Right ventricle myocardium inferior (tissue), 1 donor: ENCODE measurements at places on chromosomes 7 and 10. TPM values are rescaled to one million over a fixed set of nuclear protein-coding genes. Genes with fewer than 3 reads are reported as not detected.
A peak's percentile ranks its signal among the peaks of the same experiment; 100 is the strongest.

- peak; percentile 32 for DNase-seq
Observed at GRCh38 chr7:102253066-102253972, 33.3 kb upstream of the SH2B2 start.

GRCh38 chr7:132881317-132881716, 200.6 kb downstream of the CHCHD3 start:
- DNase-seq, result no peak

DNA sequence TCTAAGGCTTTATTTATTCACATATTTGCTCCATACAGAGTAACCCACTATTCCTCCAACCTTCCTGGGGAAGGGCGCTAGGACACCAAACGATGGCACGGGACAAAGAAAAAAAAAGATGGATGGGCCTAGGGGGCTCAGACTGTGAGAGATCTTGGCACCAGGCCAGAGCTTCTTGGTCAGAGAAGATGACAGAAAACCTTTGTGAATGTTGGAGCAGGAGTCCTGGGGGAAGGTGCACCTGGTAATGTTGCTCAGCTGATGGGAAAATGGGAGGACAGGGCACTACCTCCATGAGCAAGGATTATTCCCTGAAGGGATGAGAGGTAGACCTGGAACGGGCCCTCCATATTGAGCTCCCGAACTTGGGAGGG, 1.4 kb upstream of the SH3PXD2A start:
- no peak for DNase-seq

DNA sequence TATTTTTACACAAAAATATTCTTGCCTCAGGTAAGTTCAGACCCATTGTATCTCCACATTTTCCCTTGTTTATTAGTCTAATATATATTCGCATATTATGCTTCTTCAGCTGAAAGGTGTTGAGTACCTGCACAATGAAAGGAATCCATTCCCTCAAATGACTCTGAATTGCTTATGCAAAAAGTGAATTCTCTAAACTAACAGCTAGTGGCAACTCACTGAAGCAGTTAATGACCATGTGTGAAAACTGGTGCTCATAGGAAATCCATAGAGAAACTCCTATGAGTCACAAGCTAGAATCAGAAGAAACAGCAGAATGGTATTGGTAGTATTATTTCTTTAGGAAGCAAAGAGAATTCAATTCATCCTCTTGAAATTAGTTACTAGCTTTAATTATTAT, 33.5 kb upstream of the RNF148 start:
- DNase-seq, result no peak

GRCh38 chr10:79608505-79609375, 2.0 kb upstream of the SFTPA1 start:
- no peak for DNase-seq

Gene GPR37
- not detected for total RNA-seq

DNA sequence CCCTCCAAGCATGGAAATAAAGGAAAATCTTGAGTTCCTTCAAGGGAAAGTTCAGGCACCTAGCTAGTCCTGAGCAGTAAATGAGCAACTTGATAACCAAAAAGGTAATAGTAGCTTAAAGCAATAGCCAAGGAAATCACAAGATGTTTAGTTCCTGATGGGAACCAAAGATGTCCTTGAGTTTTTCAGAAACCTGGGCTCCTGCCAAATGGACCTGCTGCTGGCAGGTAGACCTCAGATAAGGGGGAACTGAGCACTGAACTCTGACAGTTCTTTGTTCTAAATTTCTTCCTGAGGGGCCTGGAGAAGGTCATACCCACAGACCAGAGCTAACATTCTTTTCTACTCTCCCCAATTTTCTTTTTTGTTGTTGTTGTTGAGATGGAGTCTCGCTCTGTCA, 48.5 kb downstream of the TMEM130 start:
- no peak for DNase-seq

Gene BTBD16
- not detected for total RNA-seq
